ENCODE measurements at places on chromosomes 2 and 18. TPM values are rescaled to one million over a fixed set of nuclear protein-coding genes. Genes with fewer than 3 reads are reported as not detected.

Gene ASB18
- not detected for total RNA-seq

Gene PRSS56
- total RNA-seq: not detected

Gene TUBA4B
- total RNA-seq: not detected

Gene TXNDC2
- 0.09 TPM for total RNA-seq

Gene DCDC2C
- total RNA-seq: not detected

Gene GAL3ST2
- total RNA-seq: not detected

Gene GCG
- not detected for total RNA-seq

Gene UGT1A5
- total RNA-seq: not detected

Gene ALK
- 0.65 TPM for total RNA-seq

Gene PID1
- 37.0 TPM for total RNA-seq

Gene CTLA4
- total RNA-seq: 1.4 TPM

DNA sequence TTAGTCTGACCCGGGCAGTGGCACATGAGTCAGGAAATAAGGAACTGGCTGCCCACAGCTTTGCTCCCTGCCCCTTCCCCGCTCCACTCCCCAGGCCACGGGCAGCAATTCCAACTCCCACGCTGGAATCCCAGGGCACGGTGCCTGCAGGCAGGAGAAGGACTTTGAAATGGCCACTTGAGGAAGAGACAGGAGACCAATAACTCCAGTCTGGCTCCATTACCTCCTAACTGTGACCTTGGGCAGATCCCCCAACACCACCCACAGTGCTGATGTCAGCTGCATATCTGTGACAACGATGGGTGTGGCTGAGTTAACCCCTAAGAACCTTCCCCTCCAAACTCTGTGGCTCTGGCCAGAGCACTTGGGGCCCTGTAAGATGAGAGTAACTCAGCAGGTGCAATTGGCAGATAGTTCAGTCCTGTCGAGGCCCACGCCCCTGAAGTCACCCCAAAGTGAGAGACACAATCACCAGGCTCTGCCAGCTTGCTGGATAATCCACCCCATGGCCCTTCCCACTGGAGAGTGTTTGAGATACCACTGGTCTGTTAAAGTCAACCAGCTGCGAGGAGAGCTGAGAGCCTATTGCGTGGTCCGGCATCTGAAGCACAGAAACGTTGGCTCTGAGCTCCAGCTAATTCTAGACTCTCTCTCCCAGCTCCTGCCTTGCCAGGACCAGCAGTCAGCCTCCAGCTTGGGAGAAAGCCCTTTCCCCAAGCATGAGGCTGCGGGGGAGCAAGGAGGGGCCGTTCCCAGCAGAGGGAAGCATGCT lies 175.2 kb downstream of the TNS1 start:
- no peak for DNase-seq

GRCh38 chr2:187500585-187501359 lies 52.7 kb upstream of the CALCRL start:
- DNase-seq: no peak

DNA sequence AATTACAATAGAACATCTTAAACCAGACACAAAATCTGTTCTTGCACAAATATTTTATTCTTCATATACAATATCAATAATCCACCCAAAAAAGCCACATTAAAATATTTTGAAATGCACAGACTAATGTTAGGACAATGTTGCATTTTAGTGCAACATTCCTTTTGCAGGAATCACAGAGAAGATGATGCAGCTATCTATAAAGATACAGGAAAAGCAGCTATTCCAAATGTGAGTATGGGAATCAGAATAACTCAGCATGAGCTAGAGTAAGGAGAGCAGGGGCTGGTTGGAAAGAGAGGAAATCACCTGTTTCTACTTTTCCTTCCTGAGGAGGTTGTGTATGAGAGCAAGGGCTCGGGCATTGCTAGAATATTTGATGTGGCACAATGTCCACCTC lies 4.8 kb downstream of the C2orf66 start:
- no peak for DNase-seq

- DNase-seq: no peak
Measured at GRCh38 chr18:59061914-59062642, 77.6 kb upstream of the SEC11C start.

DNA sequence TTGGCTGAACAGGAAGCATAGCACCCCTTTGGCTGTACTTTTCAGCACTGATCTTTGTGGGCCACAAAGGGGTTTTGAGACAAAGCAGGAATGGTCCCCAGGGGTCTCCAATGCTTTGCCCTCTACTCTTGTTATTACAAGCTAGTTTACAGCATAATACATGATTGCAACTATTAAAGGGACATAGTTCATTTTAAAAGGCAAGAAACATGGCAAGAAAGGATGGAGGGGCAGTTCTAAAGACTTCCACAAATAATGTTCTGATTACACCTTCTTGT lies 196.6 kb downstream of the FHOD3 start:
- DNase-seq: no peak

DNA sequence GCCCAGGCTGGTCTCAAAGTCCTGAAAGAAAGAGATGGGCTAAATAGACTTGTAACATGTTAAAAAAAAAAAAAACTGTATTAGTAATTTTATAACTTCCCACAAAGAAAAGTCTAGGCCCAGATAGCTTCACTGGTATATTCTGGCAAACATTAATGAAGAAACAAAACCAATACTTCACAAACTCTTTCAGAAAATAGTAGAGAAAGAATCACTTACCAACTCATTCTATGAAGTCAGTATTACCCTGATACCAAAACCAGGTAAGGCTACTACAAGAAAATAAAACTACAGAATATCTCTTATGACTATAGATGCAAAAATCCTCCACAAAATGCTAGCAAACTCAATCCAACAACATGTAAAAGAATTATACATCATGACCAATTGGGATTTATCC lies 59.9 kb upstream of the ODC1 start:
- DNase-seq: no peak

GRCh38 chr2:166411473-166412230 lies 35.9 kb upstream of the SCN9A start:
- DNase-seq: no peak

DNA sequence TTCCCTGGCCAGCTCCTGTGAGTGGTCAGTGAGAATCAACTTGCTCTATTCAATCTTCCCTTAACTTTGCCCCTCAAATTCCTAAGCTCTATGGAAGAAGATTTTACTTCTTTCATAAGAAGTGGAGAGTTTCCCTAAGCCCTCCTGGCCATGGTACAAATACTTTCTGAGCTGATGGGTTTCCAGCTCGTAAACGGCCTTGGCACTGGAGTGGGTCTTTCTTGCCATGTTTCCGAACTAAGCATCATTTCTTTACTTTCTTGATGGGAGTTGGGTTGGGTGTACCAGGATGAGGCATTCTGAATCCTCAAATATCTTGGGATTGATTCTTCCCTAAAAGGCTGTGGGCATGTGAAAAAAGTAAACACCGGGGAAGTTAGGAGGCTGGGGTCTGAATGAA lies 72.5 kb downstream of the ACKR3 start:
- no peak for DNase-seq

DNA sequence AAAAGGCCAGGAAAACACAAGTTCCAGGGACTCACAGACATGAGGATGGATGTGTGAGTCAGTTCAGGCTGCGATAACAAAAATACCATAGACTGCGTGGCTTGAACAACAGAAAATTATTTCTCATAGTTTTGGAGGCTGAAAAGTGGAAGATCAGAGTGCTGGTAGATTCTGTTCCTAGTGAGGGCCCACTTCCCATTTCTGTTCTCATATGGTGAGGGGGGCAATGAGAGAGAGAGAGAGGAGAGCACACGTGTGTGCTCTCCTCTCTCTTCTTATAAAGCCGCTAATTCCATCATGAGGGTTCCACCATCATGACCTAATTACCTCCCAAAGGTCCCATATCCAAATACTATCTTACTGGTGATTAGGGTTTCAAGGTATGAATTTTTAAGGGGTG lies 23.0 kb downstream of the KLHL14 start:
- no peak for DNase-seq

- DNase-seq: no peak
Measured at GRCh38 chr2:128770143-128771085, 451.7 kb upstream of the HS6ST1 start.

DNA sequence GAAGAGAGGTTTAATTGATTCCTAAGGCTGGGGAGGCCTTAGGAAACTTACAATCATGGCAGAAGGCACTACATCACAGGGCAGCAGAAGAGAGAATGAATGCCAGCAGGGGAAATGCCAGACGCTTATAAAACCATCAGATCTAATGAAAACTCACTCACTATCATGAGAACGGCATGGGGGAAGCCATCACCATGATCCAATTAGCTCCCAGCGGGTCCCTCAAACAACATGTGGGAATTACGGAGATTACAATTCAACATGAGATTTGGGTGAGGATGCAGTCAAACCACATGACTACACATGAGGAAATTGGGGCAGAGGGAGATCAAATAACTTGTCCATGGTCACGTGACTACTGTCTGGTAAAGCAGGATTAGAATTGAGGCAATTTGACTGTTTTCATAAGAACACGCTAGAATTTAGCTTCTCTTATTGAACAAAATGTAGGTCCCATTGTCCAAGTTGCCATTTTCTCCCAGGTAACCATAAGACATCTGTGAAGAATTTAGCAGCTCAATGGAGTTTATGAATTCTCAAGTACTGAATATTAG lies 445.1 kb upstream of the CDH20 start:
- no peak for DNase-seq

DNA sequence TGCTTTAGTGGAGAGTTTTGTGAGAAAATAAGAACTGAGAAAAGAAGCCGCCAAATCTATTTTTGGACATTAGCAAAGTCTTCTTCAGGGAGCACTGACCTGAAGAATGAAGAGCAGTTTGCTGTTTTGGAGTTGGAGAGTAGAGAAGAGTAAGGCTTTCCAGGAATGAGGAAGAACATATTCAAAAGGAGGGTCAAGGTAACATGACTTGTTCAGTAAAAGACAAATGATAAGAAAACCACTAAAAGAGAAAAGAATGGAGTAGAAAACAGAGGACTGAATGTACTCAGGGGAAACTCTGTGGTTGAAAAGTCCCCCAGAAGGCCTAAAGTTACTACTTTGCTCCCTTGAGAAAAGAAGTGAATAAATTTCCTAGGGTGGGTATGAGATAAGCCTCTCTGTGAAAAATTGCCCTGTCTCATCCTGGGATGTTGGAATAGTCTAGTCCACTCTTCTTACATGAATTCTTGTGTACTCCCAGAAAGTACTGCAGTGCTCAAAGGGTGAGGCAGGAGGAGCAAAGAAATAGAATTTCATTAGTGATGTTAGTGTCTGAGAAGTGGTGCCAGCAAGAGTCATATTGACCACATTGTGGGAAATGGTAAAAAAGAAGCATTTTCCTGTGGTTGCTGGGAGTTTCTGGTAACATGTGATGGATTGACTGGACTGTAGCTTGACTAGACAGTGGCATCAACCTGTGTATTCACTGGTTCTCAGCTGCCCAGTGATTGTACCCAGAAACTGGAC lies 27.8 kb downstream of the MBD5 start:
- no peak for DNase-seq

GRCh38 chr2:39719317-39719716 lies 53.6 kb downstream of the TMEM178A start:
- DNase-seq: no peak

GRCh38 chr2:98769114-98769476 lies 38.2 kb upstream of the MGAT4A start:
- no peak for DNase-seq

GRCh38 chr2:216775043-216775453 lies 79.7 kb upstream of the IGFBP5 start:
- DNase-seq: no peak

- no peak for DNase-seq
Measured at GRCh38 chr2:121135168-121135853, 149.7 kb downstream of the TFCP2L1 start.

- DNase-seq: no peak
Measured at GRCh38 chr2:96131152-96131812, 7.0 kb downstream of the ASTL start.

DNA sequence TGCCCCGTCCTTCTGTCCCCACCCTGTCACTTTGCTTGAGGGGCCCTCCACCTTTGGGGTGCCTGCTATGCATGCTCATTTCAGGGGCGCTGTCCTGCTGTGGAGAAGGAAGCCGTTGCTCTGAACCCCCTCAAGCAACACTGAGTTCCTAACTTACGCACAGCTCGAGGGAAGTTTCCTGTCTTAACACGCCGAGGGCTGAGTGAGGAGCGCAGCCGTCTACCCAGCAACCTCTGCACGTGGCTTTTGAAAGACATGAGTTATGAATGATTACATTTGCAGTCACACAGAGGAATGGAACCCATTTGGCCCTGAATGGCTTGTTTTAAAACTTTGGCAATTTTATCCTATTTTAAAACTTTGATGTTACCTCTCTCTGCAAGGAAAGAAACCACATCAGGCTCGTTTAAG lies 14.0 kb downstream of the RAMP1 start:
- DNase-seq: no peak

GRCh38 chr18:64091526-64091925 lies 57.4 kb downstream of the LINC00305 start:
- DNase-seq: no peak

DNA sequence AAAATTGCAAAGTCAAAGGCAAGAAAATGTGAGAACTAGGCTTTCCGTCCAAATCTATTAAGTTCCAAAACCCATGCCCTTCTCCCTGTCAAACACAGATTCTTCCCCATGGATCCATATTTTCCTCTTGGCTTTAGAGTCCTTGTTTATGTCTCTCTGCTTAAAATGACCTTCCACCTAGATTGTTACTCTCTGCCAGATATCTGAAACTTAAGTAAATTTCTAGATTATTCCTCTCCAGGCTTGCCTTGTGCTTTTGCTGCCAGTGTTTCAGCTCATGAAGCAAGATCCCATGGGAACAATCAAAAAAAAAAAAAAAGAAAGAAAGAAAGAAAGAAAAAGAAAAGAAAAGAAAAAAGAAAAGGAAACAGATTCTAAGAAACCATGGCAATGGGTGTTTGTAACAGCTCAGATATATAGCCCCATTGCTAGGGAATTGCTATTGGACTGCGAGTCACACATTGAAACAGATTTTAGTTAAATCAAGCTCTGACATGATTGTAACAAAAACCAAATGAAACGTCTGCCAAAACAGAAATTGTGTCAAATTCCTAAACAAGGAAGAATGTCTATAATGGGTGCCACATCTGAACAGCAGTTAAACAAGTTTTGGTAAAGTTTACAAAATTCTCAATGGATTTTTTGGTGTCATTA lies 660.7 kb upstream of the CNTNAP5 start:
- no peak for DNase-seq

GRCh38 chr2:160417745-160418397 lies 75.7 kb downstream of the RBMS1 start:
- no peak for DNase-seq

- DNase-seq: no peak
Measured at GRCh38 chr2:100212850-100213249, 70.5 kb upstream of the AFF3 start.

DNA sequence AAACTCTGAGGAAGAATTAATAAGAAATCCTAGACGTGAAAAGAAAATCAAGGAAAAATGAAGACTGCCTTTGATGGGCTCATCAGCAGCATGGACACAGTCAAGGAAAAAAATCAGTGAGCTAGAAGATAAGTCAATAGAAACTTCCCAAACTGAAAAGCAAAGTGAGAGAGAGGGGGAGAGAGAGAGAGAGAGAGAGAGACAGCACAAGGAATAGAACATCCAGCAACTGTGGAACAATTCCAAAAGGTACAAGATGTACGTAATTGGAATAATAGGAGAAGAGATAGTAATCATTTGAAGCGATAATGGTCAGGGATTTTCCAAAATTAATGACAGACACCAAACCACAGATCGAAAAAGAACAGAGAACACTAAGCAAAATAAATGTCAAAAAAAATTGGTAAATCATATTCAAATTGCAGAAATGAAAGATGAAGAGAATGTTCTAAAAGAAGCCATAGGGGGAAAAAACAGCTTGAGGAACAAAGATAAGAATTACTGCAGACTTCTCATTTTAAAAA lies 54.5 kb downstream of the TBC1D8 start:
- DNase-seq: no peak

Data from left lung (tissue), 14 donors.